ENCODE measurements at places on chromosomes 6 and 20. TPM values are rescaled to one million over a fixed set of nuclear protein-coding genes. Genes with fewer than 3 reads are reported as not detected.

DNA sequence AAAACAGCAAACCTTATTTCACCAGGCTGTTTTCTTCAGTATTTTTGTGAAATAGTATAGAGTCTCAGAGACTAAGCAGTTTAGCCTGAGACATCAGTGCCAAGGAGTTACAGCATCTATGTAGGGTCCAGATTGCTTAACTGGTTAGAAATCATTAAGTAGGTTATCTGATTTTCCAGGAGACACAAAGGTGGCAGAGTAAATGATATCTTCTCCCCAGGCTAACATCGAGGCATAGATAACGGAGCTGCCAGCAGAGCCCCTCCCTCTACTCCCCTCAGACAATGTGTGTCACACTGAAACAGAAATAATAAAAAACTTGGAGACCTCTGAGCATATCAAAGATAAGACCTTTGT is 473.0 kb upstream of the CITED2 start:
- DNase-seq: no peak

The TTBK1 gene
- 0.14 TPM for total RNA-seq

GRCh38 chr6:3940703-3941102 is 91.5 kb downstream of the FAM50B start:
- no peak for DNase-seq

- DNase-seq: no peak
These were observed 276.5 kb upstream of the CITED2 start for GRCh38 chr6:139650941-139651340.

DNA sequence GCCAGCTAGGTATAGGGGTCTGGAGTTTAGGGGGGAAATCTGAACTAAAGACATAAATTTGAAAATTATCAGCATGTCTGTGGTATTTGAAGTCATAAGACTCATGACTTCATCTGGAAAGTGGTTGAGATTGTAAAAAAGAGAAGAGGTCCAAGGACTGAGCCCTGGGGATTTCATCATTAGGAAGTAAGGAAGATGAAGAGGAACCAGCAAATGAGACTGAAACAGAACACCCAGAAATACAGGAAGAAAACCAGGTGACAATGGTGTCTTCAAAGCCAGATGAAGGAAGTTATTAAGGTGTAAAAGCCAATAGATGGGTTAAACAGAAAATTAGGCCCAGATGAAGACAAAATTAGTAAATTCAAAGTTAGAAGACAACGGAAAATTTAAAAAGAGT is 49.1 kb upstream of the UBR2 start:
- DNase-seq: no peak

- DNase-seq: no peak
These were observed 1.1 kb downstream of the VGLL2 start for GRCh38 chr6:117266257-117267053.

The SAPCD1 gene
- not detected for total RNA-seq

The TFAP2C gene
- total RNA-seq: 0.38 TPM

The C6orf52 gene
- not detected for total RNA-seq

- no peak for DNase-seq
These were observed 208.1 kb downstream of the UST start for GRCh38 chr6:148954934-148955333.

The PEX6 gene
- total RNA-seq: 12.8 TPM

DNA sequence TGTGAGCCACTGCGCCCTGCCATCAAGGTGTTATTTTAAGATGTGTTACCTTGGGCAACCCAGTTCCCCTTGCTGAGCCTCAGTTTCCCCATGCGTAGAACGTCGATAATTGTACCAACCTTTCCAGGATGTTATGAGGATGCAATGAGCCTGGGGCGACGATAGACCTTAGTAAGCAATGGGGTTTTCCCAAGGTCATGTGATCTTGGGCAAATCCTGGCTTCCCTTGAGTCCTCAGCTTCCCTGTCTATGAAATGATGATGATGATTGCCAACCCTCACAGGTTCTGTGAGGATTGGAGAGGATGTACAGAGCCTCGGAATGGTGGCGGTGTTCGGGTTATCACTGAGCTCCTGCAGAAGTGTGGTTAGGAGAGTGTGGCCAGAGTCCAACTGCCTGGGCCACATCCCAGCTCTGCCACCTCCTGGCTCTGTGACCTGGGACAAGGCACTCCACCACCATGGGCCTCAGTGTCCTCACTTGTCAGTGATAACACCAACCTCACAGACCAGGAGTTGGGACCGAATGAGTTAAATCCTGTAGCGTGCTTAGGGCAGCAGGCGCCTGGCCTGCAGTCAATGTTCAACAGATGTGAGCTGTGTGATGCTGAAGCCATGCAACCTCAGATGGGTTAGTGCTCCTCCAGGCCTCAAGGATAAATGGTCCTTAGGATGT is 23.4 kb downstream of the SIRPA start:
- no peak for DNase-seq

All from posterior vena cava (tissue), 2 donors.